Hematopoietic multipotent progenitor cell treated with erythropoietin and hydrocortisone succinate and interleukin-3 and kit ligand, for 6 days (in vitro differentiated cells): ENCODE measurements at places on chromosomes 4 and X.

DNA sequence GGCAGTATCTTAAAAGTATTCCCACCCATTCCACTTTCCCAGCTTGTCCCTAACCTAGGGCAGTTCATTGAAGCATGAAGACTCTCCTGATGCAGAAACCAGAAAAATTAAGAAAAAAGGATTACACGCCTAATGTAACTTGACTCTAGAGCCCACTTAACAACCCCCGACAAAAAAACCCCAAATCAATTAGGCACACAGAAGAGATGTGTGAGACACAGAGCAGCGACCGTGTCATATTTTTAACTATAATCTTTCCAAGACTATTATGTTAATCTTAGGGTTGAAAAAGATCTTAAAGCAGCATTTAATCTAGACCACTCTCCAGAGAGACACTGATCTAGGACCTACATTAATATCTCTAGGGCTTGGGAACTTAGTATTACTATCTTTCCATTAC is 1.3 kb downstream of the YTHDC1 start:
- peak; percentile 25 for DNase-seq

GRCh38 chr4:67393699-67394281 is 151.5 kb downstream of the CENPC start:
- DNase-seq, result peak; percentile 85

GRCh38 chrX:96791559-96791958 is 92.1 kb upstream of the RPA4 start:
- DNase-seq, result no peak

GRCh38 chrX:13101441-13102139 is 57.2 kb upstream of the FAM9C start:
- DNase-seq, result peak; percentile 56

DNA sequence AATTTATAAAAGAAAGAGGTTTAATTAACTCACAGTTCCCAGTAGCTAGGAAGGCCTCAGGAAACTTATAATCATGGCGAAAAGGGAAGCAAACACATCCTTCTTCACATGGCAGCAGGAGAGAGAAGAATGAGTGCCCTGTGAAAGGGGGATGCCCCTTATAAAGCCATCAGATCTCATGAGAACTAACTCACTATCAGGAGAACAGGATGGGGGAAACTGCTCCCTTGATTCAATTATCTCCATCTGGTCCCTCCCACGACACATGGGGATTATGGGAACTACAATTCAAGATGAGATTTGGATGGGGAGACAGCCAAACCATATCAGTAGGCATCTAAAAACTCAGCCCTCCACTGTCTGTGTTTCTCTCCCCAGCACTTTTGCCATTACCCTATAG is 22.4 kb downstream of the ANK2 start:
- DNase-seq, result no peak

GRCh38 chr4:123827511-123827910 is 430.9 kb downstream of the SPRY1 start:
- no peak for DNase-seq

GRCh38 chrX:97011540-97011939 is 127.8 kb downstream of the RPA4 start:
- no peak for DNase-seq

GRCh38 chrX:154818916-154819770 is 13.9 kb upstream of the MPP1 start:
- peak; percentile 32 for DNase-seq

- DNase-seq, result no peak
Observed at GRCh38 chr4:13733817-13734216, 106.3 kb upstream of the BOD1L1 start.

GRCh38 chrX:30576881-30577280 is 685 bp downstream of the TASL start:
- peak; percentile 13 for DNase-seq

DNA sequence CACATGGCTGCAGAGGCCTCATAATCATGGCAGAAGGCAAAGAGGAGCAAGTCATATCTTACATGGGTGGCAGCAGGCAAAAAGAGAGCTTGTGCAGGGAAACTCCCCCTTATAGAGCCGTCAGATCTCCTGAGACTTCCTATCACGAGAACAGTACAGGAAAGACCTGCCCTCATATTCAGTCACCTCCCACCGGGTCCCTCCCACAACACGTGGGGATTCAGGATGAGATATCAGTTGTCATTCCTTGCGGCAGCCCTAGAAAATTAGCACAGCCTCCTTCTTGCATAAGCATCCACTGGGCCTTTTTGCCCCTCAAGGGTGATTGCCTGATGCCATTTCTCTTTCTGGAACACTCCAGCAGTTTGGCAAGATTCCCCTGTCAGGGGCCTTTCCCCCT is 61.7 kb upstream of the STX18 start:
- DNase-seq, result no peak

DNA sequence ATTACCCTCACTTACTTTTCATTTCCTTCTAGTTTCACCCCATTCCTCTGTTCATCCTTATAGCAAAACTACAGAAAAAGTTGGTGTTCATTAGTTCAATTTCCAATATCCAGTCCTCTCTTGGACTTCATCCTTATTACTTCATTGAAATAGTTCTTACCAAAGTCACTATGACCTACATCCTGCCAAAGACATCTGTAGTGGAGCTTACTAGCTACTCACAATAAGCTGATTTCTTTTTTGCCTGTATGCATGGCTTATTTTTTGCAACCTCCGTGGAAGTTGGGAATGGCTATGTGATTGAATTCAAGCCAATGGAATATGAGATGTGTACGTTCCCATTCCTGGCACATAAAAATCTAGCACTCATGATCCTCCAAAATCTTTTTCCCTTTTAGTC is 4.6 kb upstream of the CDKL2 start:
- DNase-seq, result no peak

DNA sequence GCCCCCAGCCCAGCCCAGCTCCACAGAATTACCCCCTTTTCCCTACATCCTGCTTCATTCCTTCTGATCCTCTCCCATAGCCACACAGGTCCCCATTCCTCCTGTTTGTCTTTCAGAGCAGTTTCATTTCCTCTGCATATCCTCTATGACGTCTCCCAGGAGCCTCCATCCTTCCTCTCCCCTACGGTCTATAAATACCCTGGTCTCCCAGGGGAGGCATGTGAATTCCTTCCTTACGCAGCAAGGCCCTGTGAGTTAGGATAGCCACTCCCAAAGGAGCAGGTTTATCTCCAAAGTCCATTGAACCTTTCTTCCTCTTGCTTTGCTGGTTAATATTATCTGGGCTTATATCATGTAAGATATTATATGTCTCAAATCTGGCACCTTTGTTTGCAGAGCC is 8.4 kb upstream of the APLN start:
- no peak for DNase-seq

DNA sequence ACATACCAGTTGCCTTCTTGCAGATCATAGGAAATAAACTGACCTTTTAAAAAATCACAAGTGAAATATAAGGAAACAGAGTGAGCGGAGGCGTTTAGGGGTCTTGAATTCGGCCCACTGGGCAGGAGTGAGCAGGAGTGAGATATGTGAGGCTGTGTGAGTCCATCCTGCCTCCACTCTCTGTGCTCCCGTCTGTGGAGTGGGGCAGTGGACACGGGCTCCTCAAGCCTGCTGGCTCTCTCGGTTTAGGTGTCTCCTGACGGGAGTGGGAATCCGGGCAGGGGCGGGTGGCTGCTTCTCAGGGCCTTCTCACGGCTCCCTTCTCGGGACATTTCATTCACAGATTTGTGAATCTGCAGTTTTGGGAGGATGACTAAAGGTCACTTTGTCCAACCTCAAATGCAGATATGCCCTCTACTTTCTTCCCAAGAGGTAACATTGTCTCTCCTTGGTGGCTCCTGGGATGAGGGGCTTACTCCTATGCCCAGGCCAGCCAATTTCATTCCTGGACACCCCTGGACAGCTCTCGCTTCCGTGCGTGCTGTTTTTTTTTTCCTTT is 27.6 kb downstream of the CYTL1 start:
- no peak for DNase-seq

- no peak for DNase-seq
Observed at GRCh38 chr4:106312377-106312776, 3.6 kb downstream of the TBCK start.

DNA sequence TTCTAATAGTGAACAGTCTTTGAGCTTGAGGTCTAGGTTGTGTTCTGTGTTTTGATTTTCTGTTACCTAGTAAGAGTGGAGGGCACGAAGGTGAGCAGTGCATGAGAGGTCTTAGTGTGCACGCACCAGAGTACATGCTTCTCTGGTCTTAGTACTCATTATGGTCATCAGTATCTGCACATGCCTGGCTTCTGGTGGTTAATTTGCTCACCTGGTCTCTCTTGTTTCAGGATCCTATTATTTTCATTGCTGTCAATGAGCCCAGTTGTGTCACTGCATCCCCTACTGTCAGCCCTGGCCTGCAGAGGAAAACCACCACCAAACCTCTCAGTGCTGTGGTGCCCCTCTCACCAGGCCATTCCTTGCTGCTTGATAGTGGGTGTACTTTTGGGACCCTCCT is 54.8 kb downstream of the NSUN7 start:
- no peak for DNase-seq

DNA sequence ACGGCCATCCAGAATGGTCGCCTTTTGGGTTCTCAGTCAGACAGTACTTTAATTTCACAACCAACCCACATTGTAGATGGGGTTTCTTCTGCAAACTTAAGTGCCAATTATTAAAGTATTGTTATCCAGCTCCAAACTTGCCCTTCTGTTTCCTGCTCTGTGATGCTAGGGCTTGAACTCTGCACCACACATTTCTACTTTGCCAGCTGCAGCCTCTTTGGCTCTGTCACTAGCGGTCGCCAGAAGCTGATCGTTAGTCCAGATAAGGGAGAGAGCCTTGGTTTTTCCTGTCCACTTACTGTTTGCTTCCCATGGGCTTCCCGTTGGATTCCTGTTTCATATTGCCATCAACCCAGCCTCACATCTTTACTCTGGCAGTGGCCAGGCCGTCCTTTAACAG is 196.6 kb downstream of the ASB9 start:
- DNase-seq, result no peak

GRCh38 chrX:70455366-70456202 is 10.9 kb downstream of the DLG3 start:
- DNase-seq, result no peak

- no peak for DNase-seq
Observed at GRCh38 chr4:55547466-55547770, 709 bp upstream of the CLOCK start.

DNA sequence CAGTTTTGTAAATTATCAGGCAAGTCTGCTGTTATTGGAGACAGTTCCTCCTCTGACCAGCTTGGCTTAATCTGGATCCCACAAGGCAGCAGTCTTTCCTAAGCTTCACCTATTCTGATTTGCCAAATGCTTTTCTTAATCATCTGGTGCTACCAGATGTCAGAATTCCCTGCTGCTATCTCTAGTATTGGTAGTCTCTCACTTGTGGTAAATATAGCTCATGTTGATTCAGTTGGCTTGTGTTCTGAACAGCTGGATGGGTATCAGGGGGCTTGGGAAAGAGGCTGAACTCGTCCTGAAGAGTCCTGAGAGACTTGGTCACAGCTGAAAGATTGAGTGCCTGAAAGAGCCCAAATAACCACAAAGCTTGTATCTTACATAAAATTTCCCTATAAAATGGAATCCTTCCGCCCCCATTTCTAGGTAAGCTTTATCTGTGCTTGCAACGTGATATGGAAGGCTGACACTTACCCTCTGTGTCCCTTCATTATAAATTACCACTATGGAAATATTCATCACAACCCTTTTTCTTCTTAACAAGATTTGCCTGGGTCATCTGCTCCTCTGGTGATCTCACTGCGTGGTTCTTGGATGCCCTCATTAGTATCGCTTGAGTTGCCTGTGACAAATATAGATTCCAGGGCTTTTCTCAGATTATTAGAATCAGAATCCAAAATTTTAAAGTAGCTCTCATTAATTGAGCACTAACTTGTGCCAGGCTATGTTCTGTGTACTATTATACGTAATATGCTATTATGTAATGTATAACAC is 104.1 kb upstream of the GPRIN3 start:
- no peak for DNase-seq
